ENCODE measurements at places on chromosomes 1 and 21.

DNA sequence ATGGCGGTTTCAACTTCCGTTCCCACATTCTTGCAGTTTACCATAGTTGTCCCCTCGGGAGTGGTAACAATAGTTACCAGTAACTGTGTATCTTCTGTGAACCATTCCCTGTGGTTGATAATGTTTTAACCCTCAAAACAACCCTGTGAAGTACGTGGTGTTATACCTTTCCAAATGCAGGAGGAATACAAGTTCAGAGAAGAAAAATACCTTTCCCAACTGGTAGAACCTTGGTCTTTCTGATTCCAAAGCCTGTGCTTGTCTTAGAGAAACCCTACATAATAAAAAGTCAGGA lies 789 bp downstream of the BTF3L4 start:
- DNase-seq, result no peak

GRCh38 chr1:101154547-101154946 lies 82.3 kb upstream of the S1PR1 start:
- no peak for DNase-seq

GRCh38 chr21:38950435-38951094 lies 144.8 kb downstream of the ETS2 start:
- no peak for DNase-seq

- no peak for DNase-seq
Measured at GRCh38 chr1:164660775-164661174, 101.8 kb downstream of the PBX1 start.

- no peak for DNase-seq
Measured at GRCh38 chr21:34764715-34765284, 96.0 kb downstream of the CLIC6 start.

GRCh38 chr1:111592389-111593361 lies 26.9 kb upstream of the RAP1A start:
- DNase-seq, result peak; percentile 63

GRCh38 chr1:46295306-46295705 lies 8.1 kb downstream of the LRRC41 start:
- DNase-seq, result no peak

DNA sequence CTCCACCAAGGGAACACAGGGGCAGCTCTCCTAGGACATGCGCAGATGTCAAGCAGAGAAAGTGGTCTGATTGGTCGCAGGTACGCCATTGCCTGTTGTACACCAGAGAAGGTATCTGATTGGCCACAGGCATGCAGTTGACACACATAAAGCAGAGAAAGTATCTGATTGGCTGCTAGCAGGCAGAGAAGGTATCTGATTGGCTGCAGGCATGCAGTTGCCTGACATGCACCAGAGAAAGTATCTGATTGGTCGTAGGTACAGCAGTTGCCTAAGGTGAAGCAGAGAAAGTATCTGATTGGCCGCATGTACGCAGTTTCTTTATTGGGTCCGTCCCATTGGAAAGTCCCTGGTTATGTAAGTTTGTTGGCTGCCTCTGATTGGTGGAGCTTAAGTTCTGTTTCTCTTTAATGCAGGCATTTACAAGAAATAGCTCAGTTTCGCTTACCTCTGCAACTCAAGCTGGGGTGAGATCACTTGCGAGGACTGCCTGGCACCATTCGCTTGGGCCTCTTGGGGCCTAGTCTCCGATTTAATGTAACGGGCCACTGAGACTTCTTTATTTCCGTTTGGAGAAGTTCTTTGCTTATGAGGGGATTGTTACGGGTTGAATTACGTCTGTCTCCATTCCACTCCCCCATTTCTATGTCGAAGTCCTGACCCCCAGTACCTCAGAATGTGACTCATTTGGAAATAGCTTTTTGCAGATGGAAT lies 74.2 kb downstream of the SIK1 start:
- peak; percentile 4 for DNase-seq

DNA sequence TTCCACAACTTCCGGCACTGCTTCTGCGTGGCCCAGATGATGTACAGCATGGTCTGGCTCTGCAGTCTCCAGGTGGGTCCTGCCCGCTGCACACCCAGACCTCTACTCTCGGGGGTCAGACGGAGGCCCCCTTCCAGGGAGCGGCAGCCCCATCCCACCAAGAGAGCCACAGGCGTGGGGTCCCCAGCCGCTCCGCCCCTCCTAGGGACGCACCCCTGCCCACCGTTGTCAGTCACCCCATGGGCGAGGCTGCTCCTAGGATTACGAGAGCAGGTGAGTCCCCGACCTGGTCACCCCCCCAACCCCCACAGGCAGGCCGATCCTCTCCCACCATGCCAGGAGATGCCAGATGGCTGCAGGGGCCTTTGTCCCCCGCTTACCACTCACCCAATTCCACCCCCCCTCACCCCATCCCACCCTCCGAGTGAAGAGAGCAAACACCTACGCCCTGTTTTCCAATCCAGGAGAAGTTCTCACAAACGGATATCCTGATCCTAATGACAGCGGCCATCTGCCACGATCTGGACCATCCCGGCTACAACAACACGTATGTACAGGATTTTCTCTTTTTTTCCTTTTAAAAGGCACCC lies 107.0 kb downstream of the PDE9A start:
- DNase-seq, result no peak

- DNase-seq, result no peak
Measured at GRCh38 chr1:22731924-22732720, 21.5 kb downstream of the EPHB2 start.

DNA sequence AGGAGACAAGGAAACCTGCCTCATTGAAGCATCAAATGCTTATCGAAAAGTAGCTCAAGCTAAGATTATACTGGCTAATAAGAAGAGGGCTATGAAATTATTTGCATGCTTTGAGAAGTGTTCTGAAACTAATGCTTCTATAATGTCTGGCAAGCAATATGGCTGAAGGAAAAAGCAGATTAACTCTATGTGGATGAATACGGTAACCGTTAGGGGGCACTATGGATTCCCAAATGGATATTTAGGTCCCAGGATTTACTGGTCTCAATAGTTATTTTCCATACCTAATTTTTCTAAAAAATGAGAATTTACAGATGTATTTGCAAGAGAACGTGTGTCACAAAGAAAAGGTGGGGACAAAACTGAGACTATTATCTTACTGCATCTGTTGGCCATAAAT lies 34.6 kb upstream of the RRP15 start:
- DNase-seq, result no peak

- DNase-seq, result no peak
Measured at GRCh38 chr1:55826381-55827080, 611.4 kb upstream of the USP24 start.

GRCh38 chr1:237873487-237874211 lies 17.1 kb downstream of the ZP4 start:
- DNase-seq, result no peak

DNA sequence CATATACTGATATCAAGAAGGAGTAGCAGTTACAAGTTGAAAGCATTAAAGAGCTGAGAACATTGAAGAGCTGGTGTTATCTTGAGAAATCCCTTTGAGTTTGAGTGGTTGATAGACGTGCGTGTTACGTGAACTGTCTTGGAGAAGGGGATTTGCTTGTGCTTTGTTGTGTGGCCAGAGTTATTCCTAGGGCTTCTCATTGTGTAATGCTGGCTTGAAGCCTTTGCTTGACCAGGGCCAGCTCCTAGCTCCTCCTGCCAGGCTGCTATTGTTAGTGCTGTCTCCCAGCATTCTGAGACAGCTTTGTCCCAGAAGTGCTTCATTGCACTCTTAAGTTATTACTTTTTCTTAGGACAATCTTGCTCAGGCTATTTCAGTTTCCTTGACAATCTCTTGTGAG lies 116.2 kb upstream of the KCNK2 start:
- DNase-seq, result no peak

- no peak for DNase-seq
Measured at GRCh38 chr1:198649968-198650338, 11.1 kb downstream of the PTPRC start.

GRCh38 chr1:202531472-202531811 lies 178.8 kb downstream of the SYT2 start:
- no peak for DNase-seq

GRCh38 chr1:169928438-169929209 lies 34.9 kb upstream of the SCYL3 start:
- peak; percentile 49 for DNase-seq

GRCh38 chr1:169392406-169392805 lies 24.4 kb downstream of the BLZF1 start:
- DNase-seq, result no peak

GRCh38 chr1:54506594-54506993 lies 41.4 kb upstream of the ACOT11 start:
- no peak for DNase-seq

- no peak for DNase-seq
Measured at GRCh38 chr1:221030990-221031389, 151.7 kb downstream of the HLX start.

DNA sequence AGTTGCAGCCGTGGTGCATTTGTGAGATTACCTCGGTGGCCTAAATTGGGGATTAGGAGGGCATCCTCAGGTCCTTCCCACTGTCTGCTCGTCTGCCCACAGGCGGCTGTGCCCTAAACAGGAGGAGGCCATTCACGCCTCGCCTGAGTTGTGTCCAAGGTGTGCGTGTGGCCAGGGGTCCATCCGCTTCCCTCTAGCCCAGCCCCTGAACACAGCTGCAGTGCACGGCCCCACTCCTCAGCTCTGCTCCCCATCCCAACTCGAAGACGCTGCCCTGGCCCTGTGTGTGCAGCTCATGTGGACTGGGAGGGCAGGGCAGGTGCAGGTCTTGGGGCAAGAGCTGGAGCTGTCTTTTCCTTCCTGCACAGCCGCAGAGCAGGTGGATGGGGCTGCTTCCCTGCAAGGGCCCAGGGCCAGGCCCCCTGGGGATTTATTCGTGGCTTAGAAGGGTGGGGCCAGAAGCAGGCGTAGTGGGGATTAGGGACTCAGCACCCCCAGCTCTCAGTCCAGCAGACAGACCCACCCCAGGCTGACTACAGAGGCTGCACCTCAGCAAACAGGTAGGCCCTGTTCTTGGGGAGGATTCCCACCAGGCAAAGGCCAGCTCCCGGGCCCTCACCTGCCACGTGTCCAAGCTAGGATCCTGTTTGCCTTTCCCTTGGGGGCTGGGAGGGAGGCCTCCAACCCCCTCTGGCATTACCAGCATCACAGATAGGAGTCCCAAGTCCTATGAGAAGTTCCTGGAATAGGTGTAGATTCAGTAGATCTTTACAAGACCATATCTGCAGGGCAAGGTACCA lies 4.3 kb downstream of the GUK1 start:
- DNase-seq, result no peak

DNA sequence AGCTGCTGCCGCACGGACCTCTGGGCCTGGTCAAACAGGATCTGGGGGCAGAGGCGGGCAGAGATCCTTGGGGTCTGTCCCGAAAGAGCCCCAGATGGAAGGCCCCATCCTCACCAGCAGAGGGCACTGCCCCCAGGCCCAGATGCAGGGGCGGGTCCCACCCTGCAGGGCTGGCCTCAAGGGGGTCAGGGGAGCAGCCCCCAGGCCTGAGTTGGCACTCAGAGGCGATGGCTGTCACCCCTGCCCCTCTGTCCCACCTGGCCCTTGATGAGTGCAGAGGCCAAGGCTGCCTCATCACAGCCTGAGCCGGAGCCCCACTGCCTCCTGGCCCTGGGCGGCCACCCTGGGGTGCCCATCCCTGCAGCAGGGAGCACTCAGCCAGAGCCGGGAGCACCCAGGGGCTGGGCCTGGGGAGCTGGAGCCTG lies 5.7 kb downstream of the ACAP3 start:
- no peak for DNase-seq

DNA sequence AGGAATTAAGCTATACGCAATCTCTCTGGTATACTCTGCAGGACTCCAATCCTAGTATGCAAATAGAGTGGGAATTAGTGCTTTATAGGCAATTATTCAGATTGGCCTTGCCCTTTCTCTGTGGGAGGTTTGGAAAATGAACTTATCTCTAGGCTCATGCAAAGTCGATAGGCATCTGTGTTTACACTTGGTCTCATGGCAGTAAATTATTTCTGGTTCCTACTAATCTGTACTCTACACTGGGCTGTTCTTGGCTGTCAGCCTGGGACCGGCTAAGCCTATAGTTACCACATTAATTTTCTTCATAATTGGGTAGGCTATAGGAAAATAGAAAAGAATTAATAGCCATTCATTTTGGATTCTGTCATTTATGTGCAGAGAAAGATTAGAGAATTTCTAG lies 544.6 kb downstream of the AMY1C start:
- no peak for DNase-seq

- DNase-seq, result no peak
Measured at GRCh38 chr1:73862355-73862754, 335.6 kb downstream of the LRRIQ3 start.

- no peak for DNase-seq
Measured at GRCh38 chr1:204709960-204710912, 24.7 kb upstream of the LRRN2 start.

DNA sequence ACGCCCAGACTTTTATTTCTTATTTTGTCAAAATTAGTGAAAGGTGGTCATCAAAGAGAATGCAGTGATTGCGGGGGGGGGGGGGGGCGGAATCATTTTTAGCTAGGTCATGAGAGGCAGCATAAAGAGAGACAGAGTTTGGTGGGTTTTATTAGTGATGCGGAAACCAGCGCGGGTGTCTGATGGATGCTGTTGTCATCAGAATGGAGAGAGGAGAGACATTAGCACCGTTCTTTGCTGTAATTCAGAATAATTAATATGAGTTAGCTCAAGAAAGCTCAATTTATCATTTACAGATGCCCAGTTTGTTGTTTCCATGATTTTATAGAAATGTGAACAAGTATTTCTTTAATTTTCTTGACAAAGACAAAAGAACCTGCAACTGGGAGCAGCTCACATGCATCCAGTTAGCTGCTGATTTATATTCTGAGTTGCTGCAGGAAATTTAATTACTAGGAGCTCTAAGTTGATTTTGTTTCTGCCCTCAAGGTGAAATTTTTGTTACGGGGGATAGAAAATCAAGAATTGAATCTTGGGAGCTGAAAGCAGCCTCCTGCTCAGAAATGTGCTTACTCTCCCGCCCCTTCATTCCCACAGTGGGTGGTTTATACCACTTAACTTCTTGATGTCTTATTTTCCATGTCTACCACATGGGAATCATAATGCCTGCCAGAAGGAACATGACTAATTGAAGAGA lies 133.4 kb upstream of the MAP1LC3C start:
- DNase-seq, result no peak

GRCh38 chr1:19418503-19418971 lies 66.8 kb downstream of the CAPZB start:
- no peak for DNase-seq

- DNase-seq, result no peak
Measured at GRCh38 chr1:185825556-185825955, 91.4 kb downstream of the HMCN1 start.

DNA sequence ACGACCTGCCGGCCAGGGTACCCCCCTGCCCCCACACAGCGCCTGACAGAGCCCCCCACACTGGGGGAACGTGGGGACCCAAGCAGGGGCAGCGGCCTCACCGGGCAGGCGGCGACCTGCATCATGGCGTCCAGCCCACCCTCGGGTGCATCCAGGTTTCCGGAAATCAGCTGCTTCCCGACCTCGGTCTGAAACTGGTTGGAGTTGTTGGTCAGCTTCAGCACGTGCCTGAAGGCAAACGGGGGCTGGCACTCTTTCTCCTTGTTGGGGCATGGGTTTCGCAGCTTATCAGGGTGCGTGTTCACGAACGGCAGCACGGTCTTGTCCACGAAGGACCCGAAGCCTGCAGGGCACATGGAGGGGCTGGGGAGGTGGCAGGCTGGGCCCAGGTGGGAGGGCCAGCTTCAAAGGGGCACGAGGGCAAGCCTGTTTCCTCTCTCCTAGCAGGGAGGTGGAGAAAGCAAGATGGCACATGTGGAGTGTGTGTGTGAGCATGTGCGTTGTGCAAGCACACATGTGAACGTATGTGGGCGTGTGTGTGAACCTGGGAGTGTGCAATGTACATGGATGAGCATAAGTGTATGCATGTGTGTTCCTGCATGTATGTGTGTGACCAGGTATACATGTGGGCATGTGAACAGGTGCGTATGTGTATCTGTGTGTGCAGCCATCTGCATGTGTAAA lies 19.2 kb downstream of the ITGB2 start:
- DNase-seq, result no peak

- no peak for DNase-seq
Measured at GRCh38 chr1:32246888-32247273, at the start of gene FAM167B. FAM167B (plus strand) TSS chr1:32247222; CDS start chr1:32247422, 200 bp downstream.

Measured in hematopoietic multipotent progenitor cell treated with erythropoietin and hydrocortisone succinate and interleukin-3 and kit ligand, for 17 days (in vitro differentiated cells).